ENCODE measurements at places on chromosomes 3 and 15. TPM values are rescaled to one million over a fixed set of nuclear protein-coding genes. Genes with fewer than 3 reads are reported as not detected.

NDN gene
- 41.7 TPM for total RNA-seq

NANOGP8 gene
- total RNA-seq = 0.60 TPM

DPPA4 gene
- not detected for total RNA-seq

TMEM212 gene
- total RNA-seq = 2.3 TPM

AADAC gene
- total RNA-seq = 7.2 TPM

ZMYND10 gene
- total RNA-seq = 16.3 TPM

LRRC31 gene
- 0.47 TPM for total RNA-seq

ACTRT3 gene
- total RNA-seq = 2.6 TPM

LMAN1L gene
- not detected for total RNA-seq

MEIS2 gene
- total RNA-seq = 18.7 TPM

INSYN1 gene
- total RNA-seq = 2.8 TPM

FOXL2NB gene
- total RNA-seq = not detected

LSAMP gene
- total RNA-seq = 26.3 TPM

UPK1B gene
- 0.18 TPM for total RNA-seq

CPNE9 gene
- total RNA-seq = not detected

VGLL3 gene
- total RNA-seq = 55.3 TPM

LINGO1 gene
- 0.99 TPM for total RNA-seq

IL17RB gene
- total RNA-seq = 5.5 TPM

TXNRD3 gene
- 9.6 TPM for total RNA-seq

ACKR4 gene
- 4.8 TPM for total RNA-seq

IL17RD gene
- total RNA-seq = 2.4 TPM

SLC2A2 gene
- not detected for total RNA-seq

Data from left lung (tissue), 14 donors.